Frontal cortex (tissue), 4 donors: ENCODE measurements at places on chromosomes 3 and 15. TPM values are rescaled to one million over a fixed set of nuclear protein-coding genes. Genes with fewer than 3 reads are reported as not detected.

DNA sequence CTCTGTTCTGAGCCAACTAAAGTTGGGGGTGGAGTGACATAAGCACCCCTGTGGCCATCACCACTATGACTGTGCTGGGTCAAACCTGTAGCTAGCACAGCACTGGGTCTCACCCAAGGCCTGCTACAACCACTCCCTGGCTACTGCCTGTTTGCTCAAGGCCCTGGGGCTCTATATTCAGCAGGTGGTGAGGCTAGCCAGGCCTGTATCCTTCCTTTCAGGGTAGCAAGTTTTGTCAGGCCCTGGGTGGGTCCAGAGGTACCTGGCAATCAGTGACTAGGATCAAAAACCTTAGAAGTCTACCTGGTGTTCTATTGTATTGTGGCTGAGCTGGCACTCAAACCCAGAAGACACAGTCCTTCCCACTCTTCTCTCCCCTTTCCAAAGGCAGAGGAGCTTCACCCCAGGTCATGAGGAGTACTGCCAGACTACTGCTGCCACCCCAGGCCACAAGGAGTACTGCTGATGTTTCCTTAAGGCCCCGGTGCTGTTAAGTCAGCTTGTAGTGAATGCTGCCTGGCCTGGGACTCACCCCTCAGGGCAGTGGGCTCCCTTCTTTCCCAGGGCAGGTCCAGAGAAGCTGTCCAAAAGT is 170.8 kb downstream of the IGSF11 start:
- DNase-seq = no peak

DNA sequence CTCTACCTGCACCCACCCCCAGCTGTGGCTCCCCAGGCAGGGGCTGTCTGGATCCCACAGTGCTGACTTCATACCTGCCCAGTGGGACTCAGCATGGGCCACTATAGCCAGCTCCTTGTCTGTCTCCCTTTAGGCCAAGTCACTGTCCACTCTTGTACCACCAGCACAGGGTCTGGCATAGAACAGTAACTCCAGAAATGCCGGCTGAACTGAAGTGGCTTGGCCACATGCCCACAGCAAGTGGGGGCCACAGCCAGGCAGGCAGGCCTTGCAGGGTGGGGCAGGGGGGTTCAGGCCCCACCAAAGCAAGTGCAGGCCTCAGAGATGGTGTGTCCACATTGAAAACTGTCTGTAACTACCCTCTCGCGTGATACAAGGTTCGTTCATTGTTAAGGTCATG is 252.6 kb upstream of the LYSMD4 start:
- no peak for DNase-seq

Gene TRIM59
- total RNA-seq = 11.0 TPM

- DNase-seq = no peak
These were observed 7.2 kb downstream of the FEZF2 start for GRCh38 chr3:62366126-62366484.

Gene PRSS50
- not detected for total RNA-seq

GRCh38 chr3:72077473-72078259 is 292.7 kb upstream of the PROK2 start:
- DNase-seq = no peak
